ENCODE measurements at places on chromosomes 5 and 9.

DNA sequence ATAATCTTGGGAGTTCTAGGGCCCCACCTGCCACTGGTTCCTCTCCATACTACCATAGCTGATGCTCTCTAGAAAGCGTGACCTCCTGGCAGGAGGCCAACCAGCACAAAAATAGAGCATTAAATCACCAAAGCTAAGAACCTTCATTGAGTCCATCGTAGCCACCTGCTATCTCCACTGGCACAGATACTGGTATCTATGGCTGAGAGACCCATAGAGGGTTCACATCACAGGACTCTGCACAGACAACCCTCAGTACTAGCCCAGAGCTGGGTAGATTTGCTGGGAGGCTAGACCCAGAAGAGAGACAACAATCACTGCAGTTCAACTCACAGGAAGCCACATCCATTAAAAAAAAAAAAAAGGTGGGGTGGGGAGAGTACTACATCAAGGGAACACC is 509.1 kb downstream of the DTWD2 start:
- no peak for DNase-seq

- DNase-seq, result no peak
Measured at GRCh38 chr5:150141544-150142184, 14.0 kb downstream of the PDGFRB start.

- DNase-seq, result no peak
Measured at GRCh38 chr5:88558366-88558765, 289.7 kb upstream of the TMEM161B start.

- no peak for DNase-seq
Measured at GRCh38 chr5:127645300-127645726, 3.6 kb upstream of the CTXN3 start.

DNA sequence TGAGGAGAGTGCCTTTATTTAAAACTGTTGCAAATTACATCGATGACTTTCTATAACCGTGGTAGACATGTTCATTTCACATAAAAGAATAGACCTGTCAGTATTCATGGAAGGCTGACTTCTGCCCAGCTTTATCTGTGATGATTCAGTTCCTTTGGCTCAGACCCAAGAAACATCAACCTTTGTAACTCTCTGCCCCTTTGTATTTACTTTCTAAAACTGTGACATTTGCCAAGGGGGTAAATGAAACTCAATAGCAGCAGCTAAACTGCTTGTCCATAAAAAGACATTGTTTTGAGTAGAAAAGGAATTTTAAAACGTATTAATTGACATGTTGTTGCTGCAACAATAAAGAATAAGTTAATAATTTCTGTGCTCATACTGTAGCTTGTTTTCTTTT is 137.8 kb upstream of the ANKH start:
- DNase-seq, result no peak

- DNase-seq, result no peak
Measured at GRCh38 chr5:66620711-66621110, 24.5 kb downstream of the MAST4 start.

DNA sequence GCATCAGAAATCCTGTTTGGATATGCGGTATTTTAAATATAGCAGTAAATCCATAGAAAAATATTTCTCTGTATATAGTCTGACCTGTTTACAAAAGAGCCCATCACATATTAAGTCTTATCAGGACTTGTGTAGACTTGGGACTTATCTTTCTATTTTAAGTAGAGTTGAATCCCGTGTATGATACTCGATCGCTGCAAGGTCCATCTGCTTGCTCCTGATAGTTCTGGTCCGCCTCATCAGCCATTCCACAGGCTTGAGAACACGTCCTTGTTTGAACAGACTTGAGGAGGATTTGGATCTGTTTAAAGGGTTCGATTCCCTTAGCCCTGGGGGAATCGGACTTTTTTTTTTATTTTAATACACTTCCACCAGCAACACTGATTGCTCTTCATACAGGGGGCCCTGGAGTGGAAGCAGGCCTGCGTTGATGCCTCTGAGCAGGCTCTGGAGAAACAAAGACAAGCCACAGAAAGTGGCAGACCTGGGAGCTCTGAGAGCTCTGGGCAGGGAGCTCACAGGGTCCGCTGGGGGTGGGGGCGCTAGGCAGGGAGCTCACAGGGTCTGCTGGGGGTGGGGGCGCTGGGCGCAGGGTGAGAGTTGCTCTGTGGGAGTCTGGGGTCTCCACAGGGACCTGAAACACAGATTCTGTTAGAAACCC is 112.2 kb downstream of the MVB12B start:
- no peak for DNase-seq

- no peak for DNase-seq
Measured at GRCh38 chr5:73625944-73626811, at the start of gene ARHGEF28. Gene ARHGEF28, plus strand, starts transcription at chr5:73626196. Its CDS starts 58,656 bp downstream, at chr5:73684852.

DNA sequence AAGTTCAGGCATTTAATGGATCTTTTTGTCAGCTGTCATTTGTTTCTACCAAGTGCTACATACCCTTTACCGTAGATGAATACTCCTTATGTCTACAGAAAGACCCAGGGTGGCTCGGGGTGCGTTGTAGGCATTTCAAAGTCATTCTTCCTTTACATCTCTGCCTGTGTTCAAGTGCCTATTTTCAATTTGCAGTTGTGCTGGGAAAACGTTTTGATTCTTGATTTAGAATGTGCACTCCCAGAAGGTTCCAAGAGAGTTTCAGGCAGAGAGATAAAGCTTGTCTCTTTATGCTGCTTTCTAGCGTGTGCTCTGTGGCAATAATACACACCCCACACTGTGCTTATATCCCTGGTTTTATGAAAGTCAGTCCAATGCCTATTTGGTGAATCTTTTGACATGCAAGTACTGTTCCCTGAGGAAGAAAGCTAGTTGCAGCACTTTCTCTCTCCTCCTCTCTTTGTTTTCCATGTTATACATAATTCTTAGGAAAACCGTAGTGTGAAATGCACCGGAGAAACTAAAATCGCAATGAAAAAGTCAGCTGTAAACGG is 828.1 kb upstream of the ZNF608 start:
- no peak for DNase-seq

DNA sequence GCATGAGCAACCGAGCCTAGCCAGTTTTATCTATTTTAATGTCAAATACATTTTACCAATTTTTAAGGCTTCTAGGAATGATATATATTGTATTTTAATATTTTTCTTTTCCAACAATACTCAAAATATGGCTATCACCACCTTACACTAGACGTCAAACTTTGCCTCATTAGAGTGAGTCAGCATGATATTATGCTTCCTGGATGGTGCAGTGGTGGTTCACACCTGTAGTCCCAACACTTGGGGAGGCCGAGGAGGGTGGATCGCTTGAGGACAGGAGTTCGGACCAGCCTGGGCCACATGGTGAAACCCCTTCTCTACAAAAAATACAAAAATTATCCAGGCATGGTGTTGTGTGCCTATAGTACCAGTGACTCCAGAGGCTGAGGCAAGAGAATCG is 7.3 kb upstream of the CDC14B start:
- DNase-seq, result no peak
